H9 (cell line): ENCODE measurements at places on chromosomes 16 and 17. TPM values are rescaled to one million over a fixed set of nuclear protein-coding genes. Genes with fewer than 3 reads are reported as not detected.

- DNase-seq: no peak
These were observed 25.0 kb upstream of the GNG13 start for GRCh38 chr16:825341-826061.

The CLEC19A gene
- total RNA-seq: 0.20 TPM in 1 of 2 replicates, not detected in the other

The SRL gene
- total RNA-seq: not detected in 2 replicates

GRCh38 chr16:85413691-85414663, 199.1 kb upstream of the GSE1 start:
- no peak for DNase-seq

The SLC46A1 gene
- 8.7 and 9.1 TPM in 2 replicates for total RNA-seq

GRCh38 chr16:35011-35677, 18.3 kb downstream of the POLR3K start:
- DNase-seq: no peak

- DNase-seq: no peak
These were observed 10.4 kb downstream of the CARD14 start for GRCh38 chr17:80180192-80180591.

GRCh38 chr17:13631529-13631928, 29.8 kb upstream of the HS3ST3A1 start:
- no peak for DNase-seq

DNA sequence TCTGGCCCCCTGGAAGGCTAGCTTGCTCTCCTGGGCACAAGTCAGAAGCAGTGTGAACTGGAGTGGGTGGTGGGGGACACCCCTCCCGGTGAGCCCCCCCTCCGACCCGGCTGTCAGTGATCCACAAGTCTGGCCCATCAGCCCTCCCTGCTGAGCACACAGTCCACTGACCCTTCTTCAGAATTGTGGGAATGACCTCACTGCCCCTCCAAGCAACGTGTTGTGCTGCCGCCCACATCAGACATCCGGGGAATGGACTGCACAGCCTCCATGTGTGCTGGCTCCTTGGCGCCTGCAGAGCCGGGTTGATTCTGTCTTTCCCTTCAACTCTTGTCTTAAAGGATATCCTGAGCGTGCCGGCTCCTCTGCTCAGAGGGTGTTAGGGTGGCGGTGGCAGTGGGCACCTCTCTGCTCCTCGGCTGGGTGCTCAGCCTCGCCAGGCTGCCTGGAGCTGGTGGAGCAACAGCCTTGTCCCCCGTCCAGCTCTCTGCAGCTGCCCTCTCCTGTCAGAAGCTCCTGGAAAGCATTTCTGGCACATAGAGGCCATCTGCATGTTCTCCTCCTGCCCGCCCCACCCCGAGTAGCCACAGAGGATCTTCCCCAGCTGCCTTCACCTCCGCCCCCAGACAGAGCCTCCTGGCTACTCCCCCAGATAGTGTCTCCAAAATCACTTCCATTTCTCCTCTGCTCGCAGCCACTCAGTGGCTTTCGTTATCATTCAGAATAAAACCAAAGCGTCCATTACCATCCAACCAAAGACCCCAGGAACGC, 19.8 kb downstream of the NPTX1 start:
- no peak for DNase-seq

- DNase-seq: no peak
These were observed 2.8 kb downstream of the USP22 start for GRCh38 chr17:21039839-21040575.

DNA sequence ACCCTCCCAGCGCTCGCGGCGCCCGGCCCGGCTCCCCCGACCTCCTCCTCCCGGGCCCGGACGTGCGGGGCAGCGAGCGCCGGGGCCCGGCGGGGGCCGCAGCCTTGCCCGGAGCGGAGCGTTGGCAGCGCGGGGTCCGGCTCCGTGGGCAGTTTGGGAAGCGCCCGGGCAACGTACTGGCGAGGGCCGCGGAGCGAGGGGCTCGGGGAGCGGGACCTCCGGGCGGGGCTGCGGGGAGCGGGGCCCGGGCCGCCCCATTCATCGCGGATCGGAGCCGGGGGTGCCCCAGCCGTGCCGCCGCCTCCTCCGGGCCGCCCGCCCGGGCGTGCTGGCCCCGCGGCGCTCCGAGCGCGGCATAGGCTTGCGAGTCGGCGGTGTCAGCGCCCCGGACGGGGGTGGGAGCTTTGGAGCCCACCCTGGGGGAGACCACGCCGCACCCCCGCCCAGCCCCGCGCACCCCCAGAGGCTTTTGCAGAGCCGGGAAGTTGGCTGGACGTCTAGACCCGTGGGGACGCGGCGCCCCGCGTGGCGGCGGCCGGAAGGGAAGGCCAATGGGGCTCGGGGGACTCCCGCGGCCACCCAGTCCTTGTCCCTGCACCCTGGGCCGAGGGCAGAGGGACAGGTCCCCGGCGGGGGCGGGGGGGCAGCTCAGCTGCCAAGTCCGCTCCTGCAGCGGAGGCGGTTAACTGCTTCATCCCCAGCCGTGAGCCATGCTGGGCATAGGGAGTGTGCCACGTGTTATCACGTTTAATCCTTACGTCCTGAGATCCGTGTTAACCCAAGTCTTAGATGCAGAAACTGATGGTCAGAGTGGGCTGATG, 852 bp downstream of the ZNF469 start:
- no peak for DNase-seq

DNA sequence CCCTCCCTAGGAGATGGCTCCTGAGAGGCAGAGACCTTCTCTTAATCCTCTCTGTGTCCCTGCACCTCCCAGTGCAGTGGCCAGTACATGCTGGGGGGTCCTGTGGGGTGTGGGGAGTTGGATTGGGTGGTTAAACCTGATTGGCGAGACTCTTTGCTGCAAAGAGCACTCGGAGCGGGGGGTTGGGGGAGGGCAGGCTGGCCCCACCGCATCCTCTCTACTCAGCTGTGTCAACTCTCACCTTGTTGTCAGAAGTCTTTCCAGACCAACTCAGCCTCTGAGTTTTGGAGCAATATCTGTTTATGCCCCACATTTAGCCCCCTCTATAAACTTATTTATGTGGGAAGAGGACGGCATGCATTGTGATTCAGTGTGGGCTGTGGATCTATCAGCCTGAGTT, 40.0 kb downstream of the SMARCE1 start:
- DNase-seq: no peak

The KRTAP4-1 gene
- not detected in 2 replicates for total RNA-seq

- peak; percentile 44 for DNase-seq
These were observed 1.1 kb downstream of the SEZ6L2 start for GRCh38 chr16:29898135-29898803.

- no peak for DNase-seq
These were observed 17.2 kb upstream of the CACNG4 start for GRCh38 chr17:66947311-66947710.

- no peak for DNase-seq
These were observed 466.6 kb upstream of the ERCC4 start for GRCh38 chr16:13453325-13453724.

The TAT gene
- 0.09 TPM in 1 of 2 replicates, not detected in the other for total RNA-seq

The GCGR gene
- total RNA-seq: 0.24 and 0.26 TPM in 2 replicates

The SUMO2 gene
- 813 and 824 TPM in 2 replicates for total RNA-seq

The OVCA2 gene
- total RNA-seq: 24.2 and 24.6 TPM in 2 replicates

DNA sequence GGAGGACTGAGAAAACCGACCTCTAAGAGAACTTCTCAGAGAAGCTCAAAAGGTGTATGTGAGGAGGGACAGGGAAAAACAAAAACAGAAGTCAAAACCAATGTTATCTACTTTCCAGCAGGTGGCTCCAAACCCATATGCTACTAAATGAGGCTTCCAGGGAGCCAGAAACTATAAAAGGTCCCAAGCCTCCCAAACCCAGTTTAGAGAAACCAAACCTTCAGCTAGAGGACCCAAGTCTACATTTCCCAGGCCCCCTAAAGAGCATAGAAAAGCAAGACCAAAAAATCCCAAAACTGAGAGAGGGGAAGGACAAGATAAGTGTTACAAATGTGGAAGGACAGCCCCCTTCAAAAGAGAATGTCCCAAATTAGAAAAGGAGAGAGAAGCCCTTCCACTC, 3.7 kb downstream of the HPR start:
- DNase-seq: no peak

The IRX5 gene
- 0.26 and 0.59 TPM in 2 replicates for total RNA-seq

DNA sequence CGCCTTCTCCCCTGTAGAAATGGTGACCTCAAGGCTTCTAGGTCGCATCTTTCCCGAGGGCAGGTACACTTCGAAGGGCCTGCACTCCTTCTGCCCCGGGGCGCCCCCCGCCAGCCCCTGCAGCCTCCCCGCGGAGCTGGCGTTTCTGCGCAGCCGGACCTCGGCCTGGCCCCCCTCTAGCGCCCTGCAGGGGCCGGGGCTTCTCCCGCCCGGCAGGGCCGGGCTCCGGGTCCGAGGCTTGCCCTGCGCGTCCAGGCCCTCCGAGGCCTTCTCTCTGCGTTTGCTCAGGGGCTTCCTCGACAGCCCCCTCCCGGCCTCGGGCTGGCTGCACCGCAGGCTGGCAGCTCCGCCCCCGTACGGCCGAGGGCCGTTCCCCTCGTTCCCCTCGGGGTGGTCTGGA, 2.1 kb downstream of the MEFV start:
- DNase-seq: no peak
